CD4-positive, alpha-beta T cell treated with Interleukin-15 for 1 hour (primary cell): ENCODE measurements at places on chromosomes 2 and 18.

DNA sequence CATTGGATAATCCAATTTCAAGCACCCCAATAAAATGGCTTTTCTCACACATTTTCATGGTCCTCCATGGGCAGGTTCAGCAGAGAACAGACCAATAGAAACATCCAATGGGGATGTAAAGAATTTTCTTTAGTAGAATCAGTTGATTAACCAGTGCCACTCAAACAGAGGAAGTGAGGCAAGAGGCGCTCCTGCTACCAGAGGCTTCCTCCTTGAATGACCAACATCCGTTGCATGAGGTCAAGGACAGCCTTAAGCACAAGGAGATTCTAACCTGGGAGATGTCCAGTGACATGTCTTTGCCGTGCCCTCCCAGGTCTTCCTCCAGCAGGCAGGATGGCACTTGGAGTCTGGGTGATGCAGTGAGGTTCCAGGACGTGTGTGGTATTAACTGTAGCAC lies 146.6 kb downstream of the PIEZO2 start:
- no peak for DNase-seq

DNA sequence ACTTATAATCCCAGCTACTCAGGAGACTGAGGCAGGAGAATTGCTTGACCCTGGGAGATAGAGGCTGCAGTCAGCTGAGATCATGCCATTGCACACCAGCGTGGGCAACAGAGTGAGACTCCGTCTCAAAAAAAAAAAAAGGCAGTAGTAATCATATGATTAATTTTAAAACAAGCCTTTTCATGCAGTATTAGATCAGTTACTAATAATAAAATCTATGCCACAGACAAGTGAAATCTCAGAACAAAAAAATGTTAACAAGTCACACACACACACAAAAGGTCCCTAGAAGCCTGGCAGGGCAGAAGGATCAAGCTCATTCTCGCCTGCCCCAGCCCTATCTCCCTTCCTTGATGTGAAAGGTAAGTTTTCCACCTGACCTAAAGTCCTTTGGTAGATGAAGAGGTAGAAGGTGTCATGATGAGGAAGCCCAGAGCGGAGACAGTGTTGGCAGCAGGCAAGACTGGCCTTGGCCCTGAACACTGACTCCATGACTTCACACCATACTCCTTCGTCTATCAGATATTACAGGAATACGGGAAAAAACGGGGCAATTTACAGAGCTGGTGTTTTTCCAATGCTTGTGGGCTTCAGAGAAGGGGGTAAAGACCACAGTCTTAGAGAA lies 10.6 kb downstream of the KDSR start:
- no peak for DNase-seq

DNA sequence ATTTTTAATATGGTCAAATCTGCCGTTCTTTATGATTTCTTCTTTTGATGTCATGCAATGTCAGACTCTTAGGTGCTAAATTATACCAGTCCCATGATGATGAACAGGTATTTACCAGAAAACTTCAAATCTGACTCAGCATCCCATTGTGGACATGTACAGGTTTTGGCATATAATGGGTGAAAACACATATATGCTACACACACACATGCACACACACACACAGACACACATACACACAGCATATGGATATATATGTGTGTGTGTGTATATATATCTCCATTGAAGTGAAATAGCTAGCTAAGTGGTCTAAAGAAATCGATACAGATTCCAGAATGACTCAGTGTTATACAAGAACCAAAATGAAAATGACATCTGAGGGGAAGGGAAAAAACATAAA lies 7.4 kb downstream of the PLEK start:
- no peak for DNase-seq

- no peak for DNase-seq
These were observed 160.0 kb upstream of the TRIB2 start for GRCh38 chr2:12556762-12557161.

DNA sequence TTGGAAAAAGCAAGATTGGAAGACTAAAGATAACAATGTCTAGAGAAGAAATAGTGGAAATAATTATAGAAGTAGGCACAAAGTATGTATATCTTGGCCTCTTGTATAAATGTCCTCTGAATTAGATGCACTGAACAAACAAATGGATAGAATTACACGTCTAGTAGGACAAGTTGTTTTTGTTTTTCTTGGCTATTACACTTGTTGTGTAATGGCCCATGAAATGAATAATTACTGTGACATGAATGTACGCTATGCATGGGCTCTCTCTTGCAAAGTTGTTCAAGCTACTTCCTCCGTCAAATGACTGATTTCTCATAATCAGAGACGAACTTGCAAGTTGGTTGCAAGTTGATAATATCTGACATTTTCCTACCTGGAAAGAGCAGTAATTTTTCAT lies 126.2 kb downstream of the PDE1A start:
- no peak for DNase-seq

- no peak for DNase-seq
These were observed 194.5 kb upstream of the STK17B start for GRCh38 chr2:196365923-196366322.

DNA sequence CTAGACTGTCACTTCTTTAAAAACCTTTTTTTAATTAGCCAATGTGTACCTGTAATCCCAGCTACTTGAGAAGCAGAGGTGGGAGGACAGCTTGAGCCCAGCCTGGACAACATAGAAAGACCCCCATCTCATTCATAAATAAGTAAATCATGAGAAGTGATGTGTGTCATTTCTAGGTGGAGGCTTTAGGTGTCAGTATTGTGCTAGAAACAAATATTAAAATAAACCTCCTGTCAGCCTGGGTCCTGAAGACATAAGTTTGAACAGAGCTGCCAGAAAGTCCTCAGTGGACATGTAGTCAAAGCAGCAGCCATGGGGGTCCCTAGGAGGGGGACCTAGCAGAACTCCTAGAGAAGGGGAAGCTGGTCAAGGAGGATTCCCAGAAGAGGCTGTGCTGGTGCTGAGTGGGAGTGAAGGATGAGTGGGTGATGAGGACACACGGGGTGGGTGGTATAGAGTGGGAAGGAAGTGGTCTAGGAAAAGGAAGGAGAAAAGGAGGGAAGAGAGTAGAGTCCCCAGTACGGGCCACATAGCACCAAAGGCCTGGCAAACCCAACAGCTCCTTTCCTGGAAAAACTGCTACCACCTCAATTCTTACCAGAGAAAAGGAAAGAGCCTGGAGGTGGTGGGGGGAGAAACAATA lies 316.6 kb upstream of the NCKAP5 start:
- no peak for DNase-seq

DNA sequence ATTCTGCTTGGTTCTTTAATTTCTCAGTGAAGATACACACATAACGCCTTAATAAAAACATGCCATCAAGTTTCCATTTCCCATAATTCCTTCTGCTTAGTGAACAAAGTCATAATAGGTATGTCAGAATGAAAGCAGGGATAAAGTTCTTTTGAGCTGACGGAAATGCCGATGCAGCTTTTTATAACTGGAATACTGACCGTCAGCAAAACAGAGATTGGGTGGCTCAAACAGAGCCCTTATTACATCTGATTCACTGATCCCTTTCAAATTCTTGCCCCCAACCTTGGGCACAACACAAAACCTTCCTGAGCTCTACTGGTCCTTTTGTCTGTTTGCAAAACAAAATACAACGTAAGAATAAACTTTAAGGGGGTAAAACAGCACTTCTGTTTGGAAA lies 140.4 kb downstream of the CDH2 start:
- no peak for DNase-seq

DNA sequence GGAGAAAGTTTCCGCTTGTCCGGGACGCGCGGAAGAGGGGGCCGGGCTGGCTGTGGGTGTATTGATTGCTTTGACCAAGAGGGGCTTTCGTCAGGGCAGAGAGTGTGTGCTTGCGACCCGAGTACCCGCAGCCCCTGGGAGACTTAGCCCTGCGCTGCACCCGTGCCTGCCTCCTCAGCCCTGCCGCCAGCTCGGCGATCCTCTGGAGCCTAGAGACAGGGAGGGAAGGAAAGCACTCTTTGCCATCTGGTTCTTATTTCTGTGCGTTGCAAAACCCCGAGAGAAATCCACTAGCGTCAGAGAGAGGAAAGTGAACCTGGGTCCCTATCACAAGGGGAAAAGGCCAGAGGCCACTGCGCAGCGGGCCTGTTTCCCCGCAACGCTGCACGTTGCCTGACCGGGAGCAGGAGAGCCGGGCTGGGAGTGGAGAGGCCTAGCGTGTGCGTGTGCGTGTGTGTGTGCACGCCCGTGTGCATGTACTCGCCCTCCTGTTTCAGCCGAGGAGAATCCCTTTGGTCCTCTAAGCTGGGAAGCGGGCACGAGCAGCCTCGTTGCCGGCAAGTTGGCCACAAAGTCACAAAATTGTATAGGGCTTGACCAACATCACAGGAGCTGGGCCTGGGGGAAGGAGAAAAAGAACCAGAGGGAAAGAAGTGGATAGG lies 1.7 kb downstream of the SIX3 start:
- no peak for DNase-seq

- DNase-seq, result no peak
These were observed 1132.2 kb downstream of the LRP1B start for GRCh38 chr2:140998577-140998976.

- no peak for DNase-seq
These were observed 127.6 kb upstream of the ZNF516 start for GRCh38 chr18:76622651-76623050.

DNA sequence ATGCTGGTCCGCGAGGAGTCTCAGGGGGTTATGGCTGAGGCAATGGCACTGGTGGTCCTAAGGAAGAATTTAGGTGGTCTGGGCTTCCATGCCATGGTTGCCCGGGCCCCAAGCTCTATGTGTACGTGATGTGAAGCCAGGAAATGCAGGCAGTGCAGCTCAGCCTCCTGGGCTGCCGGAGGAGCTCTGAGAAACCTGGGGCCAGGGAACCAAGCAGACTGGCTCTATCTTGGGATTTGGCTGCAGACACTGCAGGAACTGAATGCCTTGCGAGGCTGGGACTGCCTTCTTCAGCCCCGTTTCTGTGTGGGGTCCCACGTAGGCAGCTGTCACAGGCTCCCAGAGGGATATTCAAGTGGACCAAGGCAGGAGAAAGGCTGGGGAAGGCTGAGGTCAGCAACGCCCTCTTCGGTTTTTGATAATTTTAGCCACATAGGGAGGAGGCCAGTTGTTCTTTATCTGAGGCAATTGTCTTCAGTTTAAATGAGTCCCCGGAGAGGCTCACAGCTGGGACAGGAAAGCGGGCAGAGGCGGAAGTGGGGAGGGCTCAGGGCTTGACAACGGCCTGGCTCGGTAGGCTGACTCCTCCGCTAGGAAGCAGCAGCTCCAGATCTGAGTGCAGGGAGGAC lies 77.7 kb downstream of the RHOB start:
- DNase-seq, result no peak

- DNase-seq, result no peak
These were observed 44.7 kb downstream of the NEDD4L start for GRCh38 chr18:58088691-58089065.

GRCh38 chr2:241857572-241858121 lies 1.0 kb downstream of the PDCD1 start:
- DNase-seq, result no peak

GRCh38 chr2:181971032-181971431 lies 14.6 kb upstream of the PPP1R1C start:
- DNase-seq, result no peak

- DNase-seq, result no peak
These were observed 53.5 kb downstream of the KYNU start for GRCh38 chr2:142930835-142931398.

DNA sequence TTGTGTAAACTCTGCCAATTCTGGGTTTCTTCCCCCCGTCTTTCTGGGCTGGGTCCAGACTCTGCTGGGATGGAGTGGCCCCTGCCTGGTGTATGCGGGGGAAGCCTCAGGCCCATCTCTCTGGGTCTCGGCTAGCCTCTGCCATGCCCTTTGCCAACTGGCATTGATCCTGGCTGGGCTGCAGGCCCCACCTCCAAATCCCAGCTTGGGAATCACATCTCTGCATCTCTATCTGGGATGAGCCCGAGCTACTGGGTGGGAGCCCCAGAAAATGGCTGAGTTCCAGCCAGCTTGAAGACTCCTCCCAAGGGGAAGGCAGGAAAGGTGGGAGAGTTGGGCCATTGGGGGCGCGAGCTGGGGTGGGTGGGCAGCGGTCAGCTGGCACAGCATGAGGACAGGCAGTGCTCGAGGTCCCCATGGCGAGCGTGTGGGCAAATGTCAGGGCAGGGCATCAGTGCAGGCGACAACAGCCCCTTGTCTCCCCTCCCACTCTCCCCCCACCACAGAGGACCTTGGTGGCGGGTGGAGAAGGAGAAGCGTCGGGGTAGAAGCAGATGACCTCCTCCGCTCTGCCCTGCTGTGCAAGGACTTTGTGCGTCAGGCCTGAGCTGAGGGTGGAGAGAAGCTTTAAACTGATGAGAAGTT lies 139.4 kb downstream of the ASB1 start:
- DNase-seq, result no peak

DNA sequence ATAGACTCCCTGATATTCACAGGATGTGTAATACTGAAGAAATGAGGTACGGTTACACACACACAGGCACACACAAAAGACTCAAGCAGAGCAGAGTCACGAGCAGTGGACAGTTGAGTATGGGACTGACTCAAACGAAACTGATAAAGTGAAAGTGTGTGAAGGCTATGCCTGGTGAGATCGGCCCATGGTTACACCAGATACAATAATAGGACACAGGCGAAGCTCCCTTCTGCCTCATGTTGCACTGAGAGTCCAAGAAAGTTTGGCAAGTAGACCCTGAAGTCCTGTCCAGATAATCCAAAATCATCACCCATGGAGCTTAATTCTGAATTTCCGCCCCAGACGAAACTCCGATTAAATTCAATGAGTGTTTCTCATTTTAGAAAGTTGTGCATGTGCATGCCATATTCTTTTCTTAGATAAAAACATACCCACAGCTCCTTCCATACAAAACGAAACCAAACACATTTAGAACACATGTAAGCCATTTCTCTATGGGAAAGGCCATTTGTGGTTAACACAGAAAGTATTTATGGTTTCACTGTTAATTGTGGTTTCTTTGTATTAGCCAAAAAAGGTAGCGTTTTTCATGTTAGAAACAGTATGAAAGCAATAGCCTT lies 567.6 kb downstream of the PLCL1 start:
- DNase-seq, result no peak

- DNase-seq, result no peak
These were observed 190.3 kb downstream of the ARL4C start for GRCh38 chr2:234306426-234307173.

- no peak for DNase-seq
These were observed 434.2 kb downstream of the GRB14 start for GRCh38 chr2:164187121-164187520.
